ENCODE measurements at places on chromosomes 4 and X.

DNA sequence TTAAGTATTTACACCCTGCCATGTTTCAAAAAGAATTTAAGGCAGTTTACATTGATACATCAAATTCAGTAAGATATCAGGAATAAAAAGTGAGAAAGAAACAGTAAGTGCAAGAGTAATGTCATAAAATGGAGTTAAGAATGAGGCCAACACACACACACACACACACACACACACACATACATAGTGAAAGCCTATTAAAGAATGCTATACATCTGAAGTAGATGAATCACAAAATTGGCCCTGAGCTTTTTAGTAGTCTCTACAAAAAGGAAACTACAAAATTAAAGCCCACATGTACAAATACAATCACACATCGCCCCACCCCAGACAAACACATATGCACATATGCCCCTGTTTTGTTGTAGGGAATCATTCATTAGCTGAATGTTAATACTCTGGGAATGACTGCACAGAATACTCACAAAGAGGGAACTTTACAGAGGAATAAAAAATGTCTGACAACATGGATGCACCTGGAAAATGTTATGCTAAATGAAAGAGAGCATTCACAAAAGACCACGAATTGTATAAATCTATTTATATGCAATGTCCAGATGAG is 428.8 kb downstream of the IL15 start:
- DNase-seq = no peak

GRCh38 chr4:106628586-106629267 is 260.1 kb upstream of the GIMD1 start:
- no peak for DNase-seq

- DNase-seq = no peak
Observed at GRCh38 chr4:183873409-183874185, 31.5 kb upstream of the STOX2 start.

- no peak for DNase-seq
Observed at GRCh38 chr4:127240764-127241105, 392.0 kb upstream of the INTU start.

DNA sequence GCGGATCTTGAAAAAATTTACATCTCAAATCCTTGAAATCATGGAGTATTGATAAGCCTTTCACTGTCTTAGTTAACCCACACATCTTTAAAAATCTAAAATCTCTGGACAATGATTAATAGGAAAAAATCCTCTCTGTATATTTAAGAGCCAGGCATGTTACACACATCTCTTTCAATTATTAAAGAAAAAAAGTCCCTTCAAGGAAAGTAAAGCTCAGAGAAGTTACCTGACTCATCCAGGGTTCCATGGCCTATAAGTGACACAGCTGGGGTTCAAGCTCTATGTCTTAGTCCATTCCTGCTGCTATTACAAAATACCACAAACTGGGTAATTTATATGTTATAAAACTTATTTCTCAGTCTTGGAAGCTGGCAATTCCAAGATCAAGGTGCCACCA is 14.2 kb upstream of the FGF16 start:
- no peak for DNase-seq

GRCh38 chrX:119706616-119707015 is 13.6 kb upstream of the SEPTIN6 start:
- no peak for DNase-seq

GRCh38 chr4:83618431-83618830 is 82.5 kb downstream of the GPAT3 start:
- DNase-seq = no peak

- DNase-seq = no peak
Observed at GRCh38 chr4:72169861-72170260, 138.1 kb downstream of the NPFFR2 start.

DNA sequence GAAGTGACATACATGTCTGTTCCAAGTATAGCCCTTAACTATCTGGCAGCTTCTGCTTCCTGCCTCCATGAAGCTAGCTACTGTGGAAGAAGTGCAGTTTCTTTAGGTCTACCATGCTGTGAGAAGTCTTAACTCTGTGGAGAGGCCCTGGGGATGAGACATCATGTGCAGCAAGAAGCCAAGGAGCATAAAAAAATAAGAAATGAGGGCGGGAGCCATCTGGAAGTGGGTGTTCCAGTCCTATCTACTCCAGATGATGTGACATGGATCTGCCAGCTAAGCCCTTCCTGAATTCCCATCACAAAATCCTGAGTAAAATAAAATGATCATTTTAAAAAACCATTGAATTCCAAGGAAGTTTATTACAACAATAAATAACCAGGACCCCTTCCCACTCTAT is 87.9 kb upstream of the TBC1D9 start:
- no peak for DNase-seq
